ENCODE measurements at places on chromosomes 5 and 9. TPM values are rescaled to one million over a fixed set of nuclear protein-coding genes. Genes with fewer than 3 reads are reported as not detected.

GRCh38 chr9:19488721-19489120 is 79.9 kb downstream of the ACER2 start:
- DNase-seq, result no peak

DNA sequence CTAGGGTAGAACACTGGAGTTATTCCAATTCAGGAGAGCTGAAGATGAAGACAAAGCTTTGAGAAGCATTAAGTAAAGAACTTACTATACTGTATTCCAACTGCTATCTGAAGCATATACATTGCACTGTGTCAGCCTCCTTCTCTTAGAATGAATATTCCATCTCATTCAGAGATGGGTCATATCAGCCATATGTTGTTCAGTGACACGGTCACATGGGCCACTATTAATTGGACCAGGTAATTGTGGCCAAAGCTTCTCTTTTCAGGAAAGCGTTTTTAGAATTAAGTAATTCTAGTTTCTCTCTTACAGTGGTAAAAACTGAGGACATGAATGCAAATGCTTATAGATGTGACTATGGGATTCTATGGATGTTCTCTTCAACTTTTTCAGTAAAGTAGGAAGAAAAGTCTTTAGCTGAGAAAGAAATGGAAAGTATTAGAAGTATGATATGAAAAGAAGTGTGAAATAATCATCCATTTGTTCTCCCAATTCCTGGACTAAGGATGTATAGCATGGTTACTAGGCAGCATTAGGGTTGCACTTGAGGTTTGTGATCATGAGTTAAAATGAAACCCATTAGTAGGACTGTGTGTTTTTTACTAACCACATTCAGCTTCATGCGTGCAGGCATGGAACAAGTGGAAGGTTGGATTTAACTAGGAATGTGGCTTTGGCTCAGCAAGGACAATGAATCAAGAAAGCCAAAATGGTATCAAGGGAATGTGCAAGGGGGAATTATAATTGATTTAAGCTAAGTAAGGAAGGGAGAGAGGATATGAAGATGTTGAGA is 40.9 kb downstream of the CETN3 start:
- DNase-seq, result no peak

DNA sequence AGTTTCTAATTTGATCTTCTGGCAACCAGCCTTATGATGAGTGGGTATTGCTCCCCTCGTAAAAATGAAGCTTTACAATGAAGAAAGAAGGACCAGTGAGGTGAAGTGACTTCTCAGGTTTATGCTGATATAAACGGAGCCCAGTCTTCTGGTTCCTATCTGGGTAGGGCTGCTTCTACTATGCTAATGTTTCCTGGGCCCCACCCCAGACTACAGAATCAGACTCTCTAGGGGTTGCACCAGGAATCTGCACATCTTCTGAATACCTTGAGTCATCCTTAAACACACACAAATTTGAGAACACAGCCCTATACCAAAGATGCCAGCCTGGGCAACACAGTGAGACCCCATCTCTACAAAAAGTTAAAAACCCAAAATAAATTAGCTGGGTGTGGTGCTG is 16.2 kb downstream of the BTF3 start:
- no peak for DNase-seq

DNA sequence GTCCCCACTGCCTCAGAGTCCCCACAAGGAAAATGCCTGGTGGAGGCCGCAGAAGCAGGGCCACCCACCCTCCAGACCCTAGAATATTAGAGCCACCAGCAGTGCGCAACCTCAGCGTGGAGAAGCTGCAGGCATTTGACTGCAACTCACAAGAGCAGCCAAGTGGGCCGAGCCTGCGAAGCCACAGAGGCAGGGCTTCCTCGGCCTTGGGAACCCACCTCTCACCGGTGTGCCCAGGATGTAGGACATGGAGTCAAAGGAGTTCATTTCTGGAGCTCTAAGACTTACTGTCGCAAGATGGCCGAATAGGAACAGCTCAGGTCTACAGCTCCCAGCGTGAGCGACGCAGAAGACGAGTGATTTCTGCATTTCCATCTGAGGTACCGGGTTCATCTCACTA is 397.9 kb upstream of the PIK3R1 start:
- DNase-seq, result no peak

DNA sequence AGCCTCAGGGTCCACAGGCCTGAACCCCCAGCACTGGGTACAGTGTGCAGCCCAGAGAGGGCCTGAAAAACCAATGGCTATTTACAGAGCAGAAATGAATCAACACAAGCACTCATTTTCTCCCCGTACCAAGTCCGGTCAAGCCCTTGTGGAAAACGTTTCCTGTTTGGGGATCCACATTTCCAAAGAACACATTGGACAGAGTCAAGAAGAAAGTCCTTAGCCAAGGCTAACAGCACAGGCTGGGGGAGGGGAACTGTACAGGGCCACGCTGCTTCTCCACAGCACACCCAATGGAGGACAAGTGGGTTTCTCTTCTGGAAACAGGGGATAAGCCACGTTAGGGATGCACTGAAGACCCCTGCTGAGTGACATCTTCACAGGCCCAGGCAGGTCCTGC is 62.3 kb downstream of the NSUN2 start:
- DNase-seq, result no peak

- DNase-seq, result no peak
Measured at GRCh38 chr9:126420643-126421564, 94.3 kb downstream of the MVB12B start.

DNA sequence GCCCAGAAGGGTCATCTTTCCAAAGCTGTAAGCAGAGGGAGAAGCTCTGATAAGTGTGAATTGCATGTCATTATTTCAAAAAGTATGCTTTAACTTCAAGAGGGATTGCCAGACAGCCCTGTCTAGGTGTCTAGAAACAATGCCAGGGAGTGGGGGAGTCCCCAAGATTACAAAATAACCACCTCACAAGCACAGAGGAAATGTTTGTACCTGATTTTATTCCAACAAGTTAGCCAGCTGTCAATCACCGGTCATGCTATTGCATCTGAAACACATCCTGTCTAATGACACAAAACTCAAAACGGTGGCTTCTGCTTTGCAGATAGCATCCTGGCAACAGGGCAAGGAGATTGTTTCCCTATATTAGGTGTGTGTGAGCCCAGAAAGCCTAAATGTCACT is 154.2 kb upstream of the WWC1 start:
- no peak for DNase-seq

- no peak for DNase-seq
Measured at GRCh38 chr5:171598641-171599152, 179.2 kb downstream of the FGF18 start.

DNA sequence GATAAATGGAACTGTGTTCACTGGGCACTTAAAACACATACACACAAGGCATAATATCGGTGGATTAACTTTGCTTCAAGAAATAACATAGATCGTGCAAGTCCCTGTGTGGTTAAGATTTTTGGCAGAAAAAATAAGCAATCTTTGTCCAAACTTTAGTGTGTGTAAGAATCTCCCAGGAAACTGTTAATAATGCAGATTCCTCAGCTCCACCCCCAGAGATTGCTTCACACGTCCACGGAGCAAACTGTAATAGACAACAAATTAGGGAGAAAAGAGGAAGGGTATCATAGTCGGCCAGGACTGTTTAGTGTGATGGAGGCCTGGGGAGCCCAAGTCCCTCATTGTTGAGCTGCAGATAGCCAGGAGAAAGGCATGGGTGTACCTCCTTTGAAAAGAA is 84.8 kb downstream of the PJA2 start:
- no peak for DNase-seq

GRCh38 chr5:118551031-118551430 is 437.3 kb downstream of the DTWD2 start:
- no peak for DNase-seq

DNA sequence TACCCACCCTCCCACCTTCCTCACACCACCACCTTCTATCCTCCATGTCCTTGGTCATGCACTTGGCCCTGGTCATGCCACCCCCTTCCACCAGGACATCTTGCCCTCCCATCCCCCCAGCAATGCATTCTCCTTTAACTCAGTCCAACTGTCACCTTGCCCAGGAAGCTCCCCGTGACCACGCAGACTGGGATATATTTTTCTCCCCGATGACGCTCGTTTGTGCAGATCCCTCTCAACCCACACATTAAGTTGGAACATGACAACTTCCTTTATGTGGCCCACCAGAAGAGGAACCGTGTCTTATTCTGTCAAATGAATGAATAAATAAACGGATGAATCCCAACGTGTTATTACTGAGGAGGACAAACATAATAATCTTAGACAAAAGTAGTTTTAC is 82.8 kb upstream of the TAS2R1 start:
- no peak for DNase-seq

DNA sequence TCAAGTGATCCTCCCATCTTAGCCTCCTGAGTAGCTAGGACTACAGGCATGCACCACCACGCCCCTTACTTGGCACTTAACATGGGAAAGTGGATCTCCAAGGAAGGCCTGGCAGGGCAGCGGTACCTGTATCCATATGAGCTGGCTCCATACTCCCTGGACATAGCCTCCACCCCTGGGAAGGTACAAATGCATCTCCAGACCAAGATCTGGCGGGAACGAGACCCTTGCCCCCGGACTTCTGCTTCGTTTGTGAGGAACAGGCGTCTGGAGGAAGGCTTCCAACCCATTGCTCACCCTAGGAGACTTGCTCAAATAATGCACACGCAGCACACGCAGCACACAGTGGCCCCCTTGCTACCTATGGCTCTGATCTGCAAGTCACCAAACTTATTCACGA is 55.2 kb downstream of the CRB2 start:
- DNase-seq, result no peak

DNA sequence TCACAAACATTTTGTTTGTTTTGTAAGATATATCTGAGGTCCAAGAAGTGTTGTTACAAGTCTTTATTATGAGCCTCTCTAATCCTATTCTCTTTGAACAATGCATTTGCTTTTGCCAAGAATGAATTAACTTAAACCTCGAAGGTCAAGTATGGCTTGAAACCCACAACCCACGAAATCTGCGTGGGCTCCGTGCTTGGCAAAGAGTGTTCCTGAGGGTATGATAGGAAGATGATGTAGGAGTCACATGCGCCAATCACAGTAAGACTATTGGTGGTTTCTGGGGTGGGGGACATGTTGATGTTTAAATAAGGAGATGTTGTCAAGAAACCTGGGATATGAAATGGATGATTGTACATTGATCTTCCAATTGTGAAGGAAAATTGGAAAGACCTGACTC is 330.8 kb upstream of the RFX3 start:
- no peak for DNase-seq

Gene TSSK1B
- polyA plus RNA-seq, result not detected

Gene HMCN2
- not detected for polyA plus RNA-seq
